Stimulated activated CD8-positive, alpha-beta memory T cell treated with anti-CD3 and anti-CD28 coated beads, Interleukin-15, amount 100 ng/mL, for 4 hours (primary cell): ENCODE measurements at places on chromosomes 5 and 9.

- DNase-seq, result no peak
These were observed 54.9 kb downstream of the SLC44A1 start for GRCh38 chr9:105299190-105299854.

GRCh38 chr9:95815133-95815532 lies 60.4 kb upstream of the ERCC6L2 start:
- DNase-seq, result no peak

- no peak for DNase-seq
These were observed 21.4 kb upstream of the OTULINL start for GRCh38 chr5:14560091-14560595.

DNA sequence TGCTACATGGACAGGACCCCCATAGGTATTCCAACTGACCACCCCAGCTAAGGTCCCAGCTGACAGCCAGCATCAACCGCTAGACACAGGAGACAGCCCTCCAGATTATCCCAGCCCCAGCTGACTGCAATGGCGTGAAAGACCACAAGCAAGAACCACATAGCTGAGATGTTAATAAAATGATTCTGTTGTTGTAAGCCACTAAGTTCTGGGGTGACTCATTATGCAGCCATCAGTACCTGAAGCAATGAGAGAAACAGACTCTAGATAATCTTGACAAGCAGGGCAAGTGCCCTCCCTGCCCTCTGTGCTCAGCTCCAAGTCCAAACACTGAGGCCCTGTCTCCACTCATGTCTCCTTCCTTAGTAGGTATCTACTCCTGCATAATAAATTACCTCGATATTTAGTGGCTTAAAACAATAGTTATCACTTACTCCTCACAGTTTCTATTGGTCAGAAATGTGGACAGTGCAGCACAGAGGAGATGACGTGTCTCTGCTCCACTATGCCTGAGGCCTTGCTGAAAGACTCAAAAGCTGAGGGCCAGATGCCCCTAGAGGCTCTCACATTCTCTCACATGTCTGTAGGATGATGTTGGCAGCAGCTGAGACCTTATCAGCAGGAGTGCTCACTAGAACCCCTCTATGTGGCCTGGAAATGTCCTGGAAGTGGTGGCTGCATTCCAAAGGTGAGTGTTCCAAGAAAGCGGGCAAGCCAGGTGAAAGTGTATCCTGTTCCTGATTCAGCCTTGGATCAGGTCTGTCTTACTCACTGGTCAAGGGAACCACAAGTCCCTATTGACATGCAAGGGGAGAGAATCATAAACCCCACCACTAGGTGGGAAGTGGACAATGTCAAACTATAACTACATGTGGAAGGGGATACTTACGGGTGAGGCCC lies 2.5 kb downstream of the MGAT1 start:
- DNase-seq, result no peak

GRCh38 chr5:96928931-96929708 lies 6.8 kb upstream of the LNPEP start:
- DNase-seq, result no peak

- no peak for DNase-seq
These were observed 20.4 kb upstream of the UBAP1 start for GRCh38 chr9:34158362-34158869.

GRCh38 chr5:67265951-67266350 lies 69.4 kb upstream of the CD180 start:
- no peak for DNase-seq

DNA sequence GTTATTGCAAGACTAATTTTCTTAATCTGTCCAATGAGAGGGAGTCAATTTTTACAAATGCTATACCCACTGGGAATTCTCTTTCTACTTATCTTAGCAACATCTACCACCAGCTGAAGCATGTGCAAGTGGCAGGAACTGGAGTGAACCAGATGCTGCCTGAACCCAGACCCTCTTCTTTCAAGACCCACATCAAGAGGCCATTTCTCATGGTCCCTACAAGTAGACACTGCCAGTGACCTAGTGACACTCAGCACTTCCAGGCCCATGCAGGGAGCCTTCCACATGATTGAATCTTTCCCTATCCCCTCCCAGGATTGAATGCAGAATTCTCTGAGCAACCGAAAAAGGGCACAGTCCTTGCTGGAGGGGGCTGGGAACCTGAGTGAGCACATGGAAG lies 148.2 kb upstream of the ADAMTS16 start:
- DNase-seq, result no peak

DNA sequence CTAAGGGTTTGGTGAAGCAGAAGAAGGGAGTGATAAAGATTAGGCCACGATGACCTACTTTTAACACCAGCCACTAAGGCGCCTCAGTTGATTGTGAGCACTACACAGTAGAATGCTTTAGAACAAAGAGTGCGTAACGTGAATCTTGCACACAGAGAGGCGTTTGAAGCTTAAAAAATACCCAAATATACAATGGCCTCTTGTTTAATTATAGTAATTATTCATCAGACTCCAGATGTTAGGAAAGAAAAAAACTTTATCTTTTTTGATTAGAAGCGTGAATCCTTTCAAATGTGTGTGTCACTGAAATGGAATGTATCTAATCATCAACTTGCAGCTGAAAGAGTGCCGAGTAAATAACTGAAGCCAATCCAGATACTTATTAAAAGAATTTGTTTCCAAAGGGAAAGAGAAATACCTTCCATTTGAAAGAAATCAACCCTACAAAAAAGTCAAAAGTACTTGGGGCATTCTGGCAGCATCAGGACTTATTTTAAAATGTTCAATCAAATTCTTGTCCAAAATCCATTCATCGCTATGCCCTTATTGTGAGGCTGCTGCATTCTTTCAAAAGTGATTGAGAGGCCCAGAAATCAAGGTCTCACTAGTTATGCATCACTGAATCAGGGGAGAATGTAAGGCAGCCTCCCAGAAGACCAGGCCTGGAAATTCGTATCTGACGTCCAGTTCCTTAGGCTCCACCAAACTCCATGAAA lies 337.5 kb downstream of the ZNF608 start:
- DNase-seq, result no peak

GRCh38 chr5:125602184-125602583 lies 821.0 kb upstream of the GRAMD2B start:
- DNase-seq, result no peak

DNA sequence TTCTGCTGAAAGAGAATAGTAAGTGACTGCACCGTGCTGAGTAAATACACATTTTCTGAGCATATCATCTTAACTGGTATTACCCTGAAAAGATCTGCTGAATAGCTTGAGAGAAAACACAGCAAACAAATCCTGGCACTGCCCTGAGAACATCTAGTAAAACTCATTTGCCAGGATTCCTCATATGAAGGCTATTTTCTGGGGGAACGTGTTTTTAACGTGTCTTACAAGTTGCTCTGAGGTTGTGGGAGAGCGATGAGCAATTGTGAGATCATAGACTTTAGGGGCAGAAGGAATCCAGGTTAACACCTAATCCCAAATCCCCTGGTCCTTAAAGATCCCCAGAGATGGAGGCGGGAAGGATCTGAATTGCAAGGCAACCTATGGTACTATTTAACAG lies 331.9 kb upstream of the RFX3 start:
- no peak for DNase-seq

- DNase-seq, result no peak
These were observed at the start of gene PCDHGC5 for GRCh38 chr5:141488591-141489561. Gene PCDHGC5 (plus strand): TSS chr5:141489081. CDS start chr5:141489241, 160 bp downstream.

GRCh38 chr5:170297589-170298462 lies at the start of gene LCP2:
Gene LCP2 (minus strand): TSS chr5:170297777. CDS start chr5:170297611, 166 bp downstream.
- no peak for DNase-seq

DNA sequence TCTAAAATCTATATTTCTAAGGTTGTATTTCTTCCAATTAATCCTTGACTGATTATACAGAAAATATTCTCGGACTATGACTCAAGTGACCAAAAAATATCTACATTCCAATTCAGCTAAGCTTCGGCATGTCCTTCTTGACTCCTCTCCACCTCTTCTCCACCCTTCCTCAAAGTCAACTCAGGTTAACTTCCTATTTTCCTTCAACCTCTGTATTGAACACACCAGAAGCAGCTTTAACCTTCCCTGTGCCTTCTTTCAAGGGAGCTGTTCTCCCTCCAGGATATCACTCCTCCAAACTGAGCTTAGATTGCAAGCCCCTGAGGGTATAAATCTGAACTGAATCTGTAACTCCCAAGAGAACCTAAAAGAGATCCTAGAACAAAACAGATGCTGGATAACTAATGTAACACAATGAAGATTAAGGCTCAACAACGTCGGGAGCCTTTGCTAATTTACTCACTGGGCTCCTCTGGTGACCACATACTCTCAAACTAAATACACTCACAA lies 1.1 kb downstream of the SLCO4C1 start:
- no peak for DNase-seq

DNA sequence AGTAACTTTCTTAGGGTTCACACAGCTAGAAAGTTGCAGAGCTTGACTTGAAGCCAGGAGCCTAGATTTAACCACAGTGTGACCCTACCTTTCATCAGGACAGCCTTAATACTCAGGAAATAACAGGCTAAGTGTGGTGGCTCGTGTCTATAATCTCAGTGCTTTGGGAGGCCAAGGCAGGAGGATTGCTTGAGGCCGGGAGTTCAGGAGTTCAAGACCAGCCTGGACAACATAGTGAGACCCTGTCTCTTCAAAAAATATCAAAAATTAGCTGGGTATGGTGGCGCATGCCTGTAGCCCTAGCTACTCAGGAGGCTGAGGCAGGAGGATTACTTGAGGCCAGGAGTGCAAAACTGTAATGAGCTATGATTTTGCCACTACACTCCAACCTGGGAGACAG lies 681.1 kb downstream of the MAT2B start:
- no peak for DNase-seq

DNA sequence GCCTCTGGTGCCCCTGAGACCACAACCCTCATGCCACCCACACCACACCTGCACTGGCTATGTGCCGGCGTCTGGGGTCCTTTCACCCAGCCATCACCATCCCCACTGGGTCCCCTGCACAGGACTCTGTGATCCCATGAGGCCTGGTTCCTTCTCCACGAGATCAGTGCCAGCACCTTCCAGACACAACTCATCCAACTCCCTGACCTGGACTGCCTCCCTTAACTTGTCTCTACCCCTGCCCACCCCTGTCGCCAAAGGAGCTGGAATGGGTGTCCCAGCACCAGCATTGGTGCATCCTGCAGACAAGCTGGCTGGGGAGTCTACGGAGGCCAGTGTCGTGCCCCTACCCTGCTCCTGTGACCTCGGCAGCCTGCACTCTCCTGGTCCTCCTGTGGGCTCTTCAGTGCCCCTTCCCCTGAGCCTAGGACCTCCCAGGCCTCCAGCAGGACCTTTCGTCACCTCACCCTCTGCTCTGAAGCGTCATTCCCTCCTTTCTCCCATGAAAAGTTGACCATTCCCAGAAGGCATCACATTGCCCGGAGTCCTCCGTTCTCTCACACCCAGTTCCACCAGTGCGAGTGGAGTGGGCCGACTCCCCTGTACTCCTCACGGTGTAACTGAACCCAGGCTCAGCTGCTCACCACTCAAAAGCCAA lies 87.7 kb downstream of the NSUN2 start:
- DNase-seq, result no peak

DNA sequence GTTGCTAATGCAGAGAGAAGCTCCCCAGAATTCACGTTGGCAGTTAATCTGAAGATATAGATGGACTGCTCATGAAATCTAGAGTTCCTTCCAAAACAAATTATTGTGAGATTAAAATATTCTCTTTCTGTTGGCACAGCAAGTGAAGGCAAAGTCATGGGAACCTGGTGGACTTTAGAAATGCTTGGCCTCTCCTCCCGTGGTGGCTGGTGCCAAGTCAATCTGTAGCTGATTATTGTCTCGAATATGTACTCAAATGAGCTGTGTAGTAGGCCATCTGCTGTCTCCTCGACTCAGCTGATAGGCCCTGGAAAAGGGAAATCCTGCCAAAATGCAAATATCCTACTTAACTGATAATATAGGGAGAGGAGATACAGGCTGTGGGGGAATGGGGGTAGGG lies 69.3 kb downstream of the DAPK1 start:
- no peak for DNase-seq

GRCh38 chr5:93953442-93953841 lies 212.0 kb upstream of the POU5F2 start:
- DNase-seq, result no peak

DNA sequence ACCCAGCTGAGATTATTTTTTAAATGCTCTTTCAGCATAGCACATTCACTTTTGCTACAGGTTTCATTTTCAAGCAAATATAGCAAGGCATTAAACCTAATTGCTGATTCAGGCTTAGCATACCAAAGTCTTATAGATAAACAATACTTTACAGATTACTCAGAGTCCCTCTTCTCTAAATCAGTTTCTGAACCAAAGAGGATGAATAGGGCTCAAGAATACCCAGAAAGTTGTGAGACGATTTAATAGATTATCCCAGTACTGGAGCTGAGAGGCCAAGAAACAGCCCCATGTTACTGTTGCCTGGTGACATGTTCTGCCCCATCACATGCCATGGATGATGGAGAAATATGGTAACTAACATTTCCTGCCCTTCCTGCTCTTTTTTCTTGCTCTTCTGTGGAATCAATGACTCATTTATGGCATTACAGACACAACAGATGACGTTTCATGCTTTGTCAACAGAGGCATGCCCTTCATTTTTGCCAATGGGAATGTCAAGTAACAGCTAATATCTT lies 18.1 kb upstream of the SSBP2 start:
- no peak for DNase-seq

DNA sequence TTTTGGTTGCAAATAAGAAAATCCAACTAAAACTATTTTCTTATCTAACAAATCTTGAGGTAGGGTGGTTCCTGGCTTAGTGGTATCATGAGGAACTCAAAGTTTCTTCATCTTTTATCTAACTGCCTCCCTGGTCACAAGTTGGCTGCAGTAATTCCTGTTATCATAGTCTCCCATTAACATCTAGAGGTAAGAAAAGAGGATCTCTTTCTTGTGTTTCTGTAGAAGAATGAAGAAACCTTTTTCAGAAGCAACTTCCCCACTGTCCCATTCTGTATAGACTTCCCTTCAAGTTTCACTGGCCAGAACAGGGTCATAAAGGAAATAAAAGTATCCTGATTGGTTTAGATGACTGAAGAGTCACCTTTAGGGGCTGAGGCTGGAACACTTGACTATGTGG lies 81.8 kb upstream of the ELL2 start:
- DNase-seq, result no peak

GRCh38 chr5:171314728-171315385 lies 5.8 kb downstream of the TLX3 start:
- no peak for DNase-seq

- DNase-seq, result no peak
These were observed 102.3 kb downstream of the GLIS3 start for GRCh38 chr9:4197548-4197947.

DNA sequence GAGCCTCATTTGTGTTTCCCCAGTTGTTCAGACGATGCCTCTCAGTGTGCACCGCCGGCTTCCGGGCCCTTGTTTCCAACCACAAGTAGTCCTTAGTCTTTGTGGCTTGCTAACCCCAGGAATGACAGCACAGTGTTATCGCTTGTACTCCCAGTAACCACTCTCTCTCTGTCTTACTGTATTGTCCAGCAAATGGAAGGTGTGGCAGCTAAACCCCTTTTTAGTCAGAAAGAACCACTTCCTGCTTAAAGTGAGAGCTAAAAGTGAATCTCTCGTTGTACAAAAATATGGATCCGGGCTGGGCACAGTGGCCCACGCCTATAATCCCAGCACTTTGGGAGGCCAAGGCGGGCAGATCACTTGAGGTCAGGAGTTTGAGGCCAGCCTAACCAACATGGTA lies 61.3 kb downstream of the ENC1 start:
- DNase-seq, result peak; percentile 21
